ENCODE measurements at places on chromosomes 2 and 18.

GRCh38 chr18:2776601-2777000 is 70.2 kb upstream of the EMILIN2 start:
- no peak for DNase-seq

DNA sequence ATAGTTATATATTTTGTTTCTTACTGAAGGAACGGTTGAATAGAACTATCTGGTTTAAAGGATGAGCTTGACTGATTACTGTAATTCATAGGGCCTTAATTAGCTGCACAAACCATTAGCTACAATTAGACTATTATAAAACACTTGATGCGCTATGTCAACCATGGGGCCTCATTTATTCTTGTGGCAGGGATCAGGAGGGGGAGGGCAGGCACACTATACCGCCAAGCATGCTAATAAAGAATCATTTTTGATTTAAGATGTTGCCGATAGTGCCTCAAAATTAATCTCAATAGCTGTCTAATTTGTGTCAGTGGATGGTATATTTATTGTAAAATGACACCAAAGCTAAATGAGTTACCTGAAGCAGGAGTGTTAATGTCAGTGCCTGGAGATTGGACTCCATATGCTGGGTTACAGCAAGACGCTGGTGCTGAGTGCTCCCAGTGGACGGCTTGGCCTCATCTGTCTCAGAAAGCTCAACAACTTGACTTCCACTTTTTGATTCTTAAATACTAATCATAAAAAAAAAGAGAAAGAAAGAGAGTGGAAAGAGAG is 1007.0 kb upstream of the CELF4 start:
- no peak for DNase-seq

- DNase-seq: no peak
Observed at GRCh38 chr2:3480352-3481010, 38.9 kb downstream of the ADI1 start.

DNA sequence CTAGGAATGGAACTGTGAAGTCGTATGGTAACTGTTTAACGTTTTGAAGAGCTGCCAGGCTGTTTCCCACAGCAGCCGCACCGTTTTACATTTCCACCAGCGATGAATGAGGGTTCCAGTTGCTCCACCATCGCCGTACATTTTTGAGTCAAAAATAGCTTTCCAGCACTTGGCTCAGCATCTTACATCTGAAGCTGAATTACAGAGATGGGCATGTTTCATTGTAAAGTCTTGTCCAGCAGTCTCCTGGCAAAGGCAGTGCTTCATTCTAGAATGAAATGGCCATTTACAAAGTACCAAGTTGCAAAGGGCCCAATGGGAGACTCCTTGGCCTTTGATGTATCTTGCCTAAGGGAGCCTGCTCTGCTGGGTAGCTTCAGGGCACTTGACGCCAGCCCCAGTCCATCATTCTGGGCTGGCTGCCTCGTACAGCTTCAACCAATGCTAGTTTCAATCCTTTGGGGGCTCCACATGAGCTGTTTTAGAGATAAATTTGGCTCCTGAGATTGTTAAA is 45.1 kb downstream of the ATIC start:
- DNase-seq: no peak

GRCh38 chr18:66754335-66754734 is 150.4 kb upstream of the CDH19 start:
- DNase-seq: no peak

DNA sequence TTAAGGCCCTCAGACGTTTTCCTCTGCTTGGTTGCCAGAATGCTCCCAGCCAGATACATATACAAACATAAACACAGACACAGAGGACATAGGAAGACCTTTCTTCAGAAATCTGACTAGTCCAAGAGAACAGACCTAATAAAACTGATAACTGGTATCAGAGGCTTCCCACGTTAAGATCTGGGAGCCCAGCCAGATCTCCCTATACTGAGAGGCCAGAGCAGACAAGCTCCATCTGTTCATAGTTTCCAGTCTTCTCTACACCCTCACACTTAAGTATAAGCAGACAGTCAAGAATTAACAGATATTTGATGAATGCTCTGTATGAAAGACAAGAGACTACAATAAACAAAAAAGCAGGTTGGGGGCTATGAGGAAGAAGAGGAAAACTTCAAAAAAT is 240.5 kb upstream of the CHAC2 start:
- DNase-seq: no peak

- DNase-seq: no peak
Observed at GRCh38 chr2:221426929-221427328, 145.2 kb downstream of the EPHA4 start.

DNA sequence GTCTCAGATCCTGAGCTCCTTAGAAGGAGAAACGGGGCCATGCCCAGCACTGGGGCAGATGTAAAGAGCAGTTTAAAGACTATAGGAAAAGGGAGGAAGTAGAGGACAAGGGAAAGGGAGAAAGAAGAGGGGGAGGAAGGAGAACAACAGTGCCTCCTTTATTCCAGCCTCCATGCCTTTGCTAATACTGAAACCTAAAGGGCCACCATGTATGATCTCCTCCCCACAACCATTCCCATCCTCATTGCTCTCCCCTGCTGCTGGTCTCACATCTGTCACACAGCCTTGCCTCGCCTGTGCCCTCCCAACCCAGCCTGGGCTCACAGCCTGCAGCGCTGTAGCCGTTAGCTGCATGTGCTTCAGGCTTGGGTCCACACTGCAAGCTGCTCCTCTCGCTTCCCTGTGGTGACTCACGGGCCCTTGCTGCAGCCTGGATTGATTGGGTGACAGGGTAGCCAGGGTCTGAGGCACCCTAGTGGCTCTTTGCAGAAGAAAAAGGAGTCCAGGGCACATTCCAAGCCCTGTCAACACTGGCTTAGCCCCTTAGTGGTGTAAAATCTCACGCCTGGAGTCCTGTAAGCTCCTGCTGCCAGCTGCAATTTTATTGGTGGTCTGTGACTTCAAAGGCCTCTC is 281.9 kb downstream of the SRBD1 start:
- no peak for DNase-seq

- DNase-seq: no peak
Observed at GRCh38 chr2:124035001-124035400, 9.9 kb downstream of the CNTNAP5 start.

DNA sequence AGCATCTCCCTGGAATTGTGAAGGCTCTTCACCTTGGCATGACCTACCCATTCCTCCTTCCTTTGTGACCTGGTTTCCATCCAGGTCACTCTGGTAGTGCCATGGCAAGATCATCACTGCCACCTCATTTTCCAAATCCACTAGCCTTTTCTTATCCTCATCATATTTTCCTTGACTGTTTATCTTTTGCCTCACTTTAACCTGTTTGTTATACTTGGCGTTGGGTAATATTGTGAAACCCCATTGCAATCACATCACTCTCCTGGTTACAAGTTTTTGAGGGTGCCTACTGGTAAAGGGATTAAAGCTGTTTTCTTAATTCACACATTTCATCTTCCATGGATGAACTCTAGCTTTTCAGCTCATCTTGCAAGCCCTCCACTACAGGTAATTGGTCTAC is 39.1 kb upstream of the IGFBP2 start:
- no peak for DNase-seq

DNA sequence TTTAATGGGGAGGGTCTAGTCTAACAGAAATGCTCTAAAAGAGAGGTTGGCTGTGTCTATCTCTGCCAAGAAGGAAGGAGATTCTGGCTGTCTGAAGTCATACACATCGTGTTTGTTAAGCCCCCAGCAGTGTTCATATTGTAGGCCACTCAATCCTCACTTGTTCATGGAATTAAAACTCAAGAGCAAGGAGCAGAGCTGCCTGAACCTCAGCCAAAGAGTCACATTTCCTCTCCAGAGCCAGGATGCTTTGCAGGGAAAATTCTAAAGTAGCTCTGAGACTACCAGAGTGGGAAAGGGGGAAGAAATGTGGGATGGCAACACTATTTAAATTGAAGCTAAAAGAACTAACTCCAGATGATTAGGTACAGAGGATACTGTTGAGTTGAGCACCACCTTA is 190.7 kb upstream of the CXCR4 start:
- no peak for DNase-seq

DNA sequence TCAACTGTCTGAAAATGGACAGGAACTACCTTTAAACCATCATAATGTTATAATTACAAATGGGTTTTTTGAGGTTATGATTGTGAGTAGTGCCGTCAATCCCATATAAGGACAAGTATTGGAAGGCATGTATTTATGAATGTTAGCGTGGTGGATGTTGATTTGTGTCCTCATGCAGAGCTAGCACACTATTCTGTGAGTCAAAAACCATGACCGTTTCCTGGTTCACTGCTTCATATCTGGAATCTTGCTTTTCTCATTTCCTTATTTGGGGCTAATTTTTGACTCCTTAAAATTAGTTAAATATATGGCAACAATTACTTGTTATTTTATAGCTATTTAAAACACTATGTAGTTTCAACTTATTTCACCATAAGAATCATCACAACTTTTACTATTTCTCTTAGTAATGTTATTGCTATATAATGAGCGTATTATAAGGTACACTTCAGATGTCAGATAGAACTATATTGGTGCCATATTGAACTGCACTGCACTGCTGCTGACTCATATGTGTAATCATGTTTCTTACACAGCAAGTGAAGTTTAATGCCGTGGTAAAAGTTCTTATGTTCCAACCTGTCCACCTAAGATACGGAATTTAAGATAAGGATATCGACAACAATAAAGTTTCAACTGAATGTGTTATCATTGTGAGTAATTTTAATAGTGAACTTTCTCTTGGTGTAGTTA is 192.8 kb downstream of the PTGR3 start:
- DNase-seq: no peak

DNA sequence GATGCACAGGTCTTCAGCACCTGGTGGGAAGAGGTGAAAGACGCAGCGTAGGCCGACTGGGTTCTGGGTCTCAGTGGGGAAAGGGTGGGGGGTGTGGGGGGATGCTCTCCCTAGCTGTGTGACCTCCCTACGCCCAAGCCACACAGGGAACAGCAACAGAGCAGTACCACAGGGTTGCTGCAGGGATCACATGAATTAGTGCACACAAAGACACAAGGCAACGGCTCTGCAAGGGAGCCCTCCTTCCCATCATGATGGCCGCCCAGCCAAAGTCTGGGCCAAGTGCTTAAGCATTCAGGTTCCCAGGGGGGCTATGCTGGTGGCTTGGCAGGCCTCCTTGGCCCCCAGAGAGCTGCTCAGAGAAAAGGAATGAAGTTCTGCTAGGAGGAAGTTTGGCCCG is 28.2 kb upstream of the GBX2 start:
- DNase-seq: no peak

DNA sequence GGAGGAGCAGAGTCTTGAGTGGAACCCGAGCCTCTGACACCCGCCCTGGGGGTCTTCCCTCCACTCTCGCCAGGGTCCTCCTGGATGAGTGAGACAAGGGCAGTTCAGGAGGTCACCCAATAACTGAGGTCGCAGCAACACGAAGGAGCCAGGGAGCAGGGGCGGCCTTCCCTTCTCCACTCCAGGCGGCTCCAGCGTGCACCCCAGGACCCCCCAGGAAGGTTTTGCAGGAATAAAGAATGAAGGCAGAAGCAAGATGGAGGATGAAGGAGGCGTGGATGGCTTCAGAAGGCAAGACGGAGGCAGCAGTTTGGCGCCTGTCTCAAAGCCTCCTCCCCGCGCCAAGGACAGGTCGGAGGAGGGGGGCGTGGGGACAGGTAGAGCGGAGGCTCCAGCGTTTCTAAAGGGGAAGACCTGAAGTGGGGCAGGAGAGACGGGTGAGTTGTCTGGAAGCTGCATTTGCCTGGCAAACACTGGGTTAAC is 579 bp upstream of the ITM2C start:
- no peak for DNase-seq

DNA sequence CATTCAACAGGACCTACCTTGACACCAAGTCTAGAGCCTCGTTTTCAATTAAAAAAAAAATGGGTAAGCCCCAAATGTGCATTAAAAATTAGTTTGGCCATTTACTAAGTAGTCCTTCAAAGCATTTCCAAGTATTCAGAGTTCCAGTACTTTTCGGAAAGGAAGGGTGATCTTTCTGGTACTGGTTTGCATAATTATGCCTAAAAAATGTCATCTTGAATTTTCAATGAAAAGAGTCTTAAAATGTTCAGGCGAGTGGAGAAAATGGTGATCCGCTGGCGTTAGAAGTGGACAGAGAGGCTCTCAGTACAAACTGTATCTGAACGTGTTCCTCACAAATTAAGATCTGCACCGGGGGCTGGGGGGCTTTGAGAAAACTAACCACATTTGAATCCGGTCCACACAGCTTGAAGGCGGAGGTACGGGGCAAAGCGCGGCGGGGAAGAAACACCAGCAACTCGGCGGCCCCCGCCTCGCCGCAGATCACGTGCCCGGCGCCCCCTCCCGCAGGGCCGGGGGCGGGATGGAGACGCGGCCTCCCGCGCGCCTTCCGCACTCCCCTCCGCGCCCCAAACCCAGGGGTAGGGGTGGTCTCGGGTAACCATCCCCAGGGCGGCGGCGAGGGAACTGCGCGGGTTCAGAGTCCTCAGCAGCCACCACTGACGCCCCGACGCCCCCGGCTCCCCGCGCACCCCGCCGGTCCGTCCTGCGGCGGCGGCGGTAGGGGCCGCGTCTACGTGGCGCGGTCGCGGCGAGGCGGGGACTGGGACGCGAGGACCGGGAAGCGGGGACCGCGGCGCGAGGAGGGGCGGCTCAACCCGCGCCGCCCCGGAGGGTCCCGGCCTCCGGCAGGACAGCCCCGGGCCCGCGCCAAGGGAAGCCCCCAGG is 564 bp downstream of the LPIN2 start:
- peak; percentile 32 for DNase-seq

- DNase-seq: no peak
Observed at GRCh38 chr2:3349211-3349693, 28.4 kb downstream of the EIPR1 start.
